ENCODE measurements at places on chromosomes 5 and 9.

GRCh38 chr9:14479163-14479560 is 165.2 kb upstream of the NFIB start:
- no peak for DNase-seq

DNA sequence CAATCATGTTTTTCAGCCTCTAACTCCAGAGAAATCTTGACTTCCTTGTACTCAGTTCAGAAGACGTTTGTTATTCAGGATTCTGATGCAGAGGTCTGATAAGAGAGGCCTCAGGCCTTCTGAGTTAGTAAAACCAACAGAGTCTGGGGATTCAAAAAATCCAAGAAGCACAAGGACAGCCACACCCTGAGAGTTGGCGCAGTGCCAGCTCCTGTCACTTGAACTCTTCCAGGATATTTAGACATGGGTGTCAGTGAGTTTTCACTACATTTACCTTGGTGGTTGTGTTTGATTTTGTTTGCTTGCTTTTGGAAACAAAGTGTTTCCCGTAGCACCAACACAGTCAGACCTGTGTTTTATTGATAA is 41.6 kb upstream of the PDE8B start:
- DNase-seq, result no peak

- no peak for DNase-seq
These were observed 23.0 kb upstream of the PPP1R26 start for GRCh38 chr9:135456436-135457104.

DNA sequence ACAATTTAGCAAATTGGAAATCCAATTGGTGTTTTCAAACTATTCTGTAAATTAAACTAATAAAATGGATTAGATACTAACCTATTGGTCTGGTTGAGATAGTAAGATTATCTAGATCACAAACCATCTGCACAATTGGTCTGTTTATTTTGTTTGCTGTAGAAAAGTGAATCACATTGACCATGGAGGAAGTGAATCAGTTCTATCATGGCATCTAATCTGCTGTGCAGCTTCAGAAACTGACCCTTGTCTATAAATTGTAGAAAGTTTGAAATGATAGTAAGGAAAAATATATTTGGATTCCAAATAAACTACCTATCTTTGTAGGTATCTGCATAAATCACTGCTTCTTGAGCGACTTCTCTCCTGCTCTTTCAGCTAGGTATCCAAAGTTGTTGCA is 1865.4 kb downstream of the MAT2B start:
- DNase-seq, result no peak

DNA sequence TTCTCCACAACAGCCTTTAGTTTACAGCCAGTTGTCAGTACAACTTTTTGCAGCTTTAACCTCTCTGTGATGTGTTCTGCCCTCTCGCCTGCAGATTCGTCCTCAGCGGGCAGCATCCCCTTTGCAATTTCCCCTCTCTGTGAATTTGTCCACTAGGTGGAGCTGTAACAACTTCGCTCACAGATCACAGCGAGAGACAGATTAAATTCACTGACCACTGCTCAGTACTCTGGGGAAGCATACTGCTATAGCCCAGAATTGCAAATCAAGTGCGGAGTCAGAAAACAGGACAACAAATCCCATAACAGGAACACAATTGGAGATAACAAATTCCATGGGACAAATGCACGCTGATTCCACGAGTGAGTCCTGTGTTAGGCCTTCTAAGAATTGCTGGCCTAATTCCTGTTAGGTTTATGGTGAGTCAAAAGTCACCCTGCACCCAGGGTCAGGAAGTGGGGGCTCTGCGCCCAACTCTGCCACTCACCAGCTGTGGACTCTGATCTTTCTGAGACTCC is 2124.9 kb downstream of the MAT2B start:
- DNase-seq, result no peak

GRCh38 chr5:149273950-149274349 is 2.3 kb downstream of the AFAP1L1 start:
- no peak for DNase-seq

DNA sequence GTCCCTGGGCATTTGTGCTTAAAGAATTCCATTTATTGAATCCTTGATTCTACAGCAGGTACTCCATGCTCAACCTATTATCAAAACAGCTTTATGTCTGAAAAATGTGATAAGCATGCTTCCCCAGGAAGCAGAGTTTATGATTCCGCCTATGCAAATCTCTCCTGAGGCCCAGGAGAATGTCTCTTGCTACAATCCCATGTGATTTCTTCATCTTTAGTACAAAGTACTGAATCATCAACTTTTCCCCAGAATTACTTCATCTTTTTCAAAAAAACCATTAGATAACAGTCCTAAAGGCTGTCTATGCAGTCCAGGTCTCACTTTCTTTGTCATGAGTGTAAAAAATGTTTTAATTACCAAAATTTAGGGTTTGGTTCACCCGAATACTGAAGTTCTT is 130.2 kb upstream of the ADAMTSL1 start:
- no peak for DNase-seq

DNA sequence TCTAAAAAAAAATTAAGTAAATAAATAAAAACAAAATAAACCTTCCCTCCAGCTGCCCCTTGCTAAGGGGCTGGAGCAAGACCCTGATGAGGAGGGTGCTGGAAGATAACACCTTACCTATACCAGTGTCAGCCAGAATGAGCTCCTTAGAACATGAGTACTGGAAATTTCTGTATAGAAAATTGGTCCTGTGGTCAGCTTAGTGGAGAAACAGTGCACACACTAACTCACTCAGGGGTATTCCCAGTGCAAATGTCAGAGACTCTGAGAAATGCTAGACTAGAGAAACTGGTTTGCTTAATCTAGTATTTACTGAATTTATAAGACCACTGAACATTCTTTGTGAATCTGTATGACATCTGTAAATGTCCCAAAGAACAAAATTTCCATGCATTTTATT is 62.1 kb upstream of the CTXN3 start:
- no peak for DNase-seq

GRCh38 chr5:167511-167910 is 23.8 kb upstream of the LRRC14B start:
- DNase-seq, result no peak

GRCh38 chr5:168227001-168227400 is 64.4 kb upstream of the WWC1 start:
- DNase-seq, result no peak

- DNase-seq, result no peak
These were observed 495.7 kb downstream of the TLE1 start for GRCh38 chr9:81193362-81194339.

GRCh38 chr5:7916171-7916804 is 47.3 kb downstream of the MTRR start:
- DNase-seq, result no peak

- no peak for DNase-seq
These were observed 230.4 kb upstream of the PUM3 start for GRCh38 chr9:3074247-3074646.

DNA sequence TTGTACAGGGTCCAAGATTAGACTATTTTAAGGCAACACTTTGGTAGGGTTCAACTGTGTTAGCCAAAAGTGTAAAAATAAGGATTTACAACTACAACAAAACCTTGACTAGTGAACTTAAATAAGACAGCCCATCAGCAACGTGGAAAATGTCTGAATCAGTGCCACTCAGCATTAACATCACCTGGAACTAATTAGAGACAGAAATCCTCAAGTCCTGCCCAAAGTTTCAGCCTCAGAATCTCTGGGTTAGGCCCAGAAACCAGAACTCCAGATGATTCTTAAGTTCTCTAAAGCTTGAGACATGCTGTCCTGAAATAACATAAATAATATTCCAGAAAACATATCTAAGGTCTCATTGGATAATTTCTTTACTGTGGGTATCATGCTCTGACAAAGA is 118.6 kb downstream of the SEMA6A start:
- no peak for DNase-seq

GRCh38 chr9:75834878-75835277 is 55.6 kb upstream of the PCSK5 start:
- no peak for DNase-seq

- no peak for DNase-seq
These were observed 262.6 kb upstream of the MAP3K1 start for GRCh38 chr5:56552612-56553268.

DNA sequence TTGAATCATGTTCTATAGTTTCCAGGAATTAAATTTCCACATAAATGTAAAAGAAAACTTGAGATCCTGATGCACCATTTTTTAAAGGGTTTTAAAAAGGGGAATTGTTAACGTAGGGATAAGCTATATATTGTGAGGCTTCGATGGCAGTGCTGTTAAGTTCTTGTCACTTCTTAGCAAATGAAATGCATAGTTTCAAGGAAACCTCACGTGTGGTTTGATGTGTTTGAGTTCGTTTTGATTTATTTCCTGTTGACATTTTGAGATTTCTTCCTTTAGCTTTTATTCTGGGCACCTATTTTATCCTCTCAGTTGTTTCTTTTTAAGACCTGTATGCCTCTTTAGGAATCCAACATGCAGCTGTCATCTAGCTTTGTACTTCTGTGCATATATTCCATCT is 301.0 kb downstream of the DOCK8 start:
- DNase-seq, result no peak

DNA sequence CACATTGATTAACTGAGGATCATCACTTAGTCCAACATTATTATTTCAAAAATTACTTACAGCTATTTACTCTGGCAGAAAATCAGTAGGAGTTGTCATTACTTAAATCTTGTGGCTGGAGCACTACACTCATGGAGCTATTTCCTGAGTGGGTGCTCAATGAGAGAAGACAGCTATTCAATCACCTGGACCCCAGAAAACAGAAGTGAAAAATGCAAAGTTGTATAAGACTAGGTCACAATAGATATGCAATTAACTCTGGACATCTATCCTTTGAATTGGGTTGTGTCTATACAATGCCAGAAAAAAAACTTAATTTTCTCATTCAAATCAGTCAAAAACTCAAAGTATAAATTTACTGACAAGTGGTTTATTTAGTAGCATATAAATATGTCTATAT is 340.9 kb downstream of the EFNA5 start:
- no peak for DNase-seq

DNA sequence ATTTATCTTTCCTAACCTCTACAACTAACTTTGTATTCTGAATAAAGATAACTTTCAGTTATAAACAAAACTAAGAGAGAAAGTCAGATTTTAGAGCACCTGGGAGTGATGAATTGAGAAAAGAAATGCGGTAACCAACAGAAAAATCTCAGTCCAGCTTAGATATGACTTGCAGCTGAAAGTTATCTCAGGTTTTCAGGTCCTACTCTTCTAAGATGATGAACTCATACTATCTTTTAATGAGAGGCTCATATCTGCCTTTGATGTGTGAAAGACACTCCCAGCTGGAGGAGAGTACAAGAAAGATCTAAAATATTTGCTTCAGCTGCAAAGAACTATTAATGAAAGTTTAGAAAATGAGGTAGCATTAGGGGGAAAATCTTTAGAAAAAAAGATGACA is 190.5 kb downstream of the DENND1A start:
- DNase-seq, result no peak

DNA sequence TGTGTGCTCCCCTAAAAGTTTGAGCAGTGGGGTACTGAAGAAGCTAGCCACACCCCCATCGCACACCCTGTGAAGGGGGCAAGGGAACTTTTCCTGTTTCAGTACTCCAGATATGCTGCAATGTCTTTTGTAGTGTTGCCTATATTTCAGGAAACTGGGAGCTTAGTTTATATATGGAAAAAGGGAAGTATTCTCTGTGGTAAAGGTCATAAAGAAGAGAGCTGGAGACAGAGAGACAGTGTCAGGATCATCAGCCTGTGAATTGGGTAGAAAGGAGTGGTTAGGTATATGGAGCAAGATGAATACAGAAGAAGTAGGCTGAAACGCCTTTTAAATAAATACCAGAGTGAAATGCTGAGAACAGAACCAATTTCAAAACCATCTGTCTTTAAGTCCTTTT is 82.2 kb upstream of the C9orf72 start:
- DNase-seq, result no peak

DNA sequence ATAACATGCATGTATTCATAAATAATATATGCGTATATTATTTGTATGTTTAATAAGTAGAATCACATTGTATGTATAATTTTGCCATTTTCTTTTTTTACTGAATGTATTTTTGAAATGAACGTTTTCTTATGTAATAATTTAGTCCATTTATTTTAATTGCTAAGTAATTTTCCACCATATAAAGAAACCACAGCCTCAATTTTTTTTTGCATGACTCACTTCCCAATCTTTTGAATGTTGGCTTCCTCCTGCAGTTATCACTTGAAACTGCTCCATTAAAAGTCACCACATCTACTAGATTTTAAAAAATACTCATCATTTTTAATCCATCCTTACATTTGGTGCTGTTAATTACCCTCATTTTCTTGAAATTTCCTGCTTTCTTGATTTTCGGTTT is 363.3 kb upstream of the MEF2C start:
- no peak for DNase-seq

DNA sequence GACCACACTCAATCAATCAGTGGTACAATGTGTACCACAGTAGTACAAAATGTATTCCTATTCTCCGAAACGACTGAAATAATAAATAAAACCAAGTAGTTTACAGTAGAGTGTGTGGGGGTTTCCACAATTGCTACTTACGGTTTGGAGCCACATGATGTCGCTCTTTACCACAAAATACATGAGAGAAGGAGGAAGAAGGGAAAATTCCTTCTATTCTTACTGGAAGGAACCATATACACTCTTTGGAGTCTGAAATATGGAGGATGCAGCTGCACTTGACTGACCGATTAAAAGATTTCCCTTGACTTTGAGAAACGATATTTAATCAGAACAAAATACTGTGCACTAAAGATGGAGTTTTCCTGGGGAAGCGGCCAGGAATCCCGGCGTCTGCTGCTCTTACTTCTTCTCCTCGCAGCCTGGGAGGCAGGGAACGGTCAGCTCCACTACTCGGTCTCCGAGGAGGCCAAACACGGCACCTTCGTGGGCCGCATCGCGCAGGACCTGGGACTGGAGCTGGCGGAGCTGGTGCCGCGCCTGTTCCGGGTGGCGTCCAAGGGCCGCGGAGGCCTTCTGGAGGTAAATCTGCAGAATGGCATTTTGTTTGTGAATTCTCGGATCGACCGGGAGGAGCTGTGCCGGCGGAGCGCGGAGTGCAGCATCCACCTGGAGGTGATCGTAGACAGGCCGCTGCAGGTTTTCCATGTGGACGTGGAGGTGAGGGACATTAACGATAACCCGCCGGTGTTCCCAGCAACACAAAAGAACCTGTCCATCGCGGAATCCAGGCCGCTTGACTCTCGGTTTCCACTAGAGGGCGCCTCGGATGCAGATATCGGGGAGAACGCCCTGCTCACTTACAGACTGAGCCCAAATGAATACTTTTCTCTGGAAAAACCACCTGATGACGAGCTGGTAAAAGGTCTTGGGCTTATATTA is at the start of gene PCDHA4:
Gene PCDHA4, plus strand, starts transcription at position 235 of the 942 bp plus-strand sequence.
- DNase-seq, result no peak

DNA sequence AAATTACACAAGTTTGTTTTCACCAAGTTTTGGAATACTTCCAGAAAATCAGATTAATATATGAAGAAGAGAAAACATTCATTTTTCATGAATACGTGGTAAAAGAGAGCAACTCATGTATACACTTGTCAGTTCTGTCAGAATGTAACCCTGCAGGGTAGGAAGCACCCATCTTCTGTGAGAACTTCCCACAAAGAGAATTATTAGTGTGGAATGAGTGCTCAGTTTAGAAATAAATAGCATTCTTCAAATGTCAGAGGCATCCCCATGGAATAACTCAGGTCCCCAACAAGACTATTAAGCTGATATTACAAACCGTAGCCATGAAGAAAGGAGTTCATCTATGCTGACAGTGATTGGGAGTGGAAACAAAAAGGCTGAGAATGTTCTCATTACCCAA is 45.2 kb downstream of the EPB41L4A start:
- DNase-seq, result no peak

GRCh38 chr9:76516350-76516749 is 57.4 kb downstream of the GCNT1 start:
- no peak for DNase-seq

GRCh38 chr9:9498846-9499245 is 1114.0 kb downstream of the PTPRD start:
- DNase-seq, result no peak
